ENCODE measurements at places on chromosomes 5 and 9. TPM values are rescaled to one million over a fixed set of nuclear protein-coding genes. Genes with fewer than 3 reads are reported as not detected.

GRCh38 chr9:36964791-36965190 lies 69.3 kb downstream of the PAX5 start:
- DNase-seq, result no peak

DNA sequence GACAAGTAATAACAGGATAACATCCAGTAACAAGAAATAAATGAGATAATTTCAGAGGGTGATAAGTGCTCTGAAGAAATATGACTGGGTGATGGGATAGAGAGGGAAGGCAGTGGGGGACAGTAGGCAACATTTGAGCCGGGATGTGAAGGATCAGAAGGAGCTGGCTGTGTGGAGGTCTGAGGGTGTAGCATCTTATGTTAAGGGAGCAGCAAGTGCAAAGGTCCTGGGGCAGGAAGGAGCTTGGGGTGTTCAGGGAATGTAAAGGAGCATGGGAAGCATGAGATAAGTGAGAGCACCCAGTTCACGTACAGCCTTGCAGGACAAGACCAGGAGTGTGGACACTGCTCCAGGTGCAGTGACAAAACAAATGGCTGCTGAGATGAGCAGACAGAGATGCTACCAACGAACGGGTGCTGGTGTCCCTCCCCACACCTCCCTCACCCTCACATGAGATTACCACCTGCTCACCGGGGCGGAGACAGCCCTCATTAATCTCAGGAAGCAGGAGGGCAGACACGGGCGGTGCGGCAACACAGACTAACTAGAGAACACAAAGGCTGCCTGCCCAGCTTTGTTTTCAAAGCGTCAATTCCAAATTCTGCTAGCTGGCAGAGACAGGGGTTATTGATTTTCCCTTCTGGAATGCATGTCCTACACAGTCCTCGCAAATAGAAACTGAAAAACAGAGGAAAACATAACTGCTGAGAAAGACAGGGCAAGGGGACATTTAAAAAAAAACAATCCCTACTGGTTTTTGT lies 298.1 kb upstream of the PANK3 start:
- no peak for DNase-seq

DNA sequence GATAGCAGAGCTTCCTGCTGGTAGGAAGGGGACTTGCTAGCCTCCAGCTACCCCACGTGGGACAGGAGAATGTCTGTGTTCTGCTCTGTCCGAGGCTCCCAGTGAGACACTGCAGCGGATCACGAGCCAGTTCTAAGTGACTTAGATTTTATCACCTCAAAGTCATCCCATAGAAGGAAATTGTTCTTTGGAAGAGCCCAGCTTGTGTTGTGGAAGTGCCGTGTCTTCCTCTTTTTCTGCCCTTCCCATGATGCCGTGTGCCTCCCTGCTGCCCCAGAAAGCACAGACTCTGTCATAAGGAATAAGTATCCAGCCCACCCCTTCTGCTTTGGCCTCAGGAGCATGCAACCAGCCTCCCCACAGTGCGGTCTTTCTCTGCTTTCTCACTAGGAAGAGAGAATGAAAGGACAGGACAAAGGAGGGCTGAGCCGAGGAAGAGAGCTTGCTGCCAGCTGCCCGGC lies 35.6 kb downstream of the RUFY1 start:
- DNase-seq, result no peak

MAMDC2 gene
- total RNA-seq, result 1.5 TPM

LHX3 gene
- 0.13 TPM for total RNA-seq

LHX6 gene
- total RNA-seq, result 0.62 TPM
